ENCODE measurements at places on chromosomes 1 and 21. TPM values are rescaled to one million over a fixed set of nuclear protein-coding genes. Genes with fewer than 3 reads are reported as not detected.

DNA sequence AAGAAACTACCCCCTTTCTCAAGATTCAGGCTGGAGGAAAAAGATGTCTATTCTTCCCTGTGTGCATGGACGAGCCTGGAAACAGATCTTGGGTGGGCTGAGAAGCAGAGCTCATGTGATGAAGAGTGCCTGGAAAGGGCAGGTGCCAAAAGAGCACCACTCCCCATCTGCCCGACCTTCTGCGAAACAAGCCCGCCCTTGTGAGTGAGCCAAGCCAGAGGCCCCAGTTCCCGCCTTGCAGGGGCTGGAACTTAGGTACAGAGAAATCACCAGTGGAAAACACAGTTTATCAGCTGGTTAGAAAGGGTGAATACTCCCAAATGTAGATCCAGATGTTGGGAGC, 26.7 kb upstream of the A3GALT2 start:
- H3K27me3 ChIP-seq, result no peaks in the 10 kb centered on the region
- no peak overlapping the region for H3K4me3 ChIP-seq
- H3K27ac ChIP-seq, result no peak overlapping the region
- peaks cover 32% of the 10 kb centered on the region for H3K4me1 ChIP-seq
- no peak for DNase-seq
- H3K36me3 ChIP-seq, result no peaks in the 10 kb centered on the region

GRCh38 chr21:45942755-45943629, 38.6 kb upstream of the COL6A1 start:
- H3K27me3 ChIP-seq, result no peaks in the 10 kb centered on the region
- DNase-seq, result no peak
- no peaks in the 10 kb centered on the region for H3K36me3 ChIP-seq
- no peaks in the 10 kb centered on the region for H3K4me1 ChIP-seq

DNA sequence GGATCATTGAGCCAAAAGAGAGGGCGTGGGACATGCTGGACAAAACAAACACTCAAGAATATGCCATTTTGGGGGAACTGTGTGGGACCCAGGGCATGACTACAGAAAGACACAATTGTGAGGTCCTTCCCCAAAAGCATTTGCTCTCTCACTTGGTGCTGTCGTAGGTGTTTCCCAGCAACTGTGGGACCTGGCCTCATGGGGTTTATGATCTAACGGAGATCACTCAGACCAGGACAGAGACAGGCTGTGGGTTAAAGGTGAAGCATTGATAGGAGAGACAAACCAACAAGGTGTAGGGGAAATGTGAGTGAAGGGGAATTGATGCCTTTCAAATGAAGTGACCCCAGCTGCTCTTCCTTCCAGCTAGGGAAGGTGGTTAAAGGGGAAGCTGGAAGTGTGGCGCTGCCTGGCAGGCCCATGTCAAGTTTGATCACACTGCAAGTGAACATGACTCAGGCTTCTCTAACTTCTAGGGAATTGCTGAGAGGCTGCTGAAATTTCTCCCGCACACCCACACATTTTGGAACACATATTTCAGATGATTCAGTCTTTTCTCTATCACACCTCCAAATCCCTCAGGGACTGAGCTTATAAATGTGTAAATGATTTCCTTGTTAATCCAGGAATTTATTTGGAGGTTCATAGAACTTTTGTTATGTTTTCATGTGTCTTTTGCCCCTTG, 30.2 kb downstream of the TRAF5 start:
- H3K4me1 ChIP-seq, result peaks cover 30% of the 10 kb centered on the region
- no peaks in the 10 kb centered on the region for H3K27me3 ChIP-seq
- no peak overlapping the region for H3K4me3 ChIP-seq

DNA sequence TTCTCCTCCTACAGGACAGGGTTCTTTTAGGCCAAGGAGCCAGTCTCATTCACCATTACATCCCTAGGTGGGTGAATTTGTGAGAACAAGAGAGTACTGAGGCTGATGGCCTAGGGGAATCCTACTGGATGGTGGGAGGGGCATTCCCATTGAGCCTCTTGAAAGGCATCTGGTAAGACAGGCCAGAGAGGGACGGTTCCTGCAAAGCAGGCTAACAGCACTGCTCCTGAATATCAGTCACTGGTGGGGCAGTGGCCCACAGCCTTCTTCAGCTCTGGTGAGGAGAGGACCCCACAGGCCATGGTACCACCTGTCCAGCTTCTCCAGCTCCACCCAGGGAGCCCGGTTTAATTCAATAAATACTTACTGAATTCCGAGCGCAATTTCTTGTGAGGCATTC, 125.9 kb upstream of the EDN2 start:
- DNase-seq, result no peak
- no peak overlapping the region for H3K4me3 ChIP-seq

The CCDC185 gene
- not detected for total RNA-seq

Data from natural killer cell (primary cell).